ENCODE measurements at places on chromosomes 4 and X. TPM values are rescaled to one million over a fixed set of nuclear protein-coding genes. Genes with fewer than 3 reads are reported as not detected.
A peak's percentile ranks its signal among the peaks of the same experiment; 100 is the strongest.

The ZNF630 gene
- total RNA-seq = 5.8 TPM

The MAGEA2B gene
- not detected for total RNA-seq

The SSX2 gene
- not detected for total RNA-seq

DNA sequence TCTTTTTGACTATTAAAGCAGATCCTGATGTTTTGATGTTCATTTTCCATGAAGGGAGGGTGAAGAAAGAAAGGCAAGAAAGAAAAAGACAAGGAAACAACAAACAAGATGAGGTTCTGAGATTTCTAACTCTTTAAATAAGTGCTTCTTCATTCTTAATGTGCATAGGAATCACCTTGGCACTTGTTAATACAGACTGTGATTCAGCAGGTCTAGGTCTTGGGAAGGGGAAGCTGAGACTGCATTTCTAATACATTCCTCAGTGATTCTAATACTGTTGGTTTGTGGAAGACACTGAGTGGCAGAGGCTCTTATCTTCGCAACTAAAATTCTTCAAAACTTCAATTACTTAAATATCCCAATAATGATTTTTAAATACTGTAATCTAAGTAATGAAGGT is 95.2 kb upstream of the NAP1L5 start:
- H3K4me3 ChIP-seq = no peak overlapping the region
- no peak for DNase-seq
- H3K27me3 ChIP-seq = no peaks in the 10 kb centered on the region
- peaks cover 36% of the 10 kb centered on the region for H3K36me3 ChIP-seq
- H3K4me1 ChIP-seq = peaks cover 22% of the 10 kb centered on the region
- H3K27ac ChIP-seq = peak overlapping the region; percentile 94

The CCNQ gene
- total RNA-seq = 17.3 TPM

DNA sequence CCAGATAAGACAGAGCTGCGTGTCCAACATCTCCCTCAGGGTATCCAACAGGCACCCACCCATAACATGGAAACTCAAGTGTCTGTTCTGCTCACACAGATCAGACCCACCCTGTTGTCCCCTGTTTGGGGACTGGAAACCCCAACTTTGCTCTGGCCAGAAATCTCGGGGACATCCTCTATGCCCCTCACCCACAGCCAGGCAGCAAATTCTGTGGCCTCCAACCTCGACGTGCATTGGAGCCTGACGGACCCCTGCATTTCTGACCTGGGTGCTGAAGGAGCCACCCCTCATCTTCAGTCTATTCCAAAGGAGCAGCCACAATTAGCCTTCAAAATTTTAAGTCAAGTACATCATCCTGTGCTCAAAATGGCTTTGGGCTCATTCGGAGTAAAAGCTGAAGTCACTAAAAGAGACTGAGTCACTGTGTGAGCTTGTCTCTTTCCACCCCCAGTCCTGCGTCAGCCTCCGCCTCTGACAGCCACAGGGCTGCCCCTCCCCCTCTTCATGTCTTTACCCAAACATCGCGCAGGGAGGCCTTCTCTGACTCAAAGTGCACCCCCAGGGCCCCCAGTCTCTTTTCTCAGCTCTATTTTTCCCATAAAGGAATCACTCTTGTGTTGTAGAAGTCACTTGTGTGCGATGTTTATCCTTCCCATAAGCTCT is 24.4 kb upstream of the PDE6B start:
- DNase-seq = no peak
- H3K27ac ChIP-seq = no peak overlapping the region
- peaks cover 68% of the 10 kb centered on the region for H3K27me3 ChIP-seq
- no peak overlapping the region for H3K4me3 ChIP-seq
- H3K36me3 ChIP-seq = no peaks in the 10 kb centered on the region
- H3K4me1 ChIP-seq = no peaks in the 10 kb centered on the region

- no peak overlapping the region for H3K4me3 ChIP-seq
- H3K36me3 ChIP-seq = no peaks in the 10 kb centered on the region
- peak overlapping the region; percentile 70 for H3K27ac ChIP-seq
- H3K27me3 ChIP-seq = no peaks in the 10 kb centered on the region
- no peak for DNase-seq
Measured at GRCh38 chrX:112889400-112889799, 48.8 kb upstream of the AMOT start.

- H3K4me3 ChIP-seq = no peak overlapping the region
- H3K4me1 ChIP-seq = no peaks in the 10 kb centered on the region
- no peaks in the 10 kb centered on the region for H3K36me3 ChIP-seq
Measured at GRCh38 chr4:99710681-99711345, 53.2 kb upstream of the C4orf54 start.

- peaks cover 15% of the 10 kb centered on the region for H3K4me1 ChIP-seq
- no peak overlapping the region for H3K4me3 ChIP-seq
- H3K27ac ChIP-seq = no peak overlapping the region
- H3K36me3 ChIP-seq = peaks cover 11% of the 10 kb centered on the region
Measured at GRCh38 chrX:28752330-28752729, 165.1 kb downstream of the IL1RAPL1 start.

The ITIH6 gene
- not detected for total RNA-seq

- H3K4me1 ChIP-seq = no peaks in the 10 kb centered on the region
- H3K27ac ChIP-seq = no peak overlapping the region
- peaks cover 5% of the 10 kb centered on the region for H3K27me3 ChIP-seq
Measured at GRCh38 chr4:106951891-106952290, 84.2 kb downstream of the DKK2 start.

GRCh38 chr4:185859111-185859510 is 47.1 kb upstream of the SORBS2 start:
- no peak for DNase-seq
- peaks cover 10% of the 10 kb centered on the region for H3K4me1 ChIP-seq

GRCh38 chrX:102866981-102867656 is 70.0 kb upstream of the RAB40AL start:
- no peaks in the 10 kb centered on the region for H3K27me3 ChIP-seq
- H3K4me1 ChIP-seq = no peaks in the 10 kb centered on the region
- no peak overlapping the region for H3K27ac ChIP-seq

DNA sequence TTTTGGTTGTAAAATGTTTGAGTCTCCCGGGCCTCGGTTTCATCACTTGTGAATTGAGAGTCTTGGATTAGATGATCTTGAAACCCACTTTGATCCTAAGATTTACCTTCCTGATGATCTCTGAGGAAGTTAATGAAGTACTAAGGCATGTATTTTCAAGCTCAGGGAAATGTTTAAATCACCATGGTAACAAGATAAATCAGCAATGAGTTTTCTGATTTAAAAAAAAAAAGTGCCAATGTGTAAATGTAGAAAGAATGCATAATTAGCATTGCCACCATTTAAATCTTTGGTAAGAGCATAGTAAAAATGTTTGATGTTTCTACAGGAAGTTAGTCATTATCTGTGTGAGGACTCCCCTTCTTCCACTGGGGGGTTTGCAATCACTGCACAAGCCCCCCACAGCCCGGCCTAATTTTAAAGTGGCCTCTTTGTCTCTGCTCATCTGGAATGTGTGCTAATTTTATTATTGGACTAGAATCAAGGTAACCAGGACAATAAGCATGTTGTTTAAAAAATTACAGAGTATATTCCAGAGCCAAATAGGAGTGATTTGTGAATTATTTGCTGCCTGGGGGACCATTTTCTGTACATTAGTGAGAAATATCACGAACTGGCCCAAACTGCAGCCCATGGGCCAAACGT is 93.6 kb downstream of the SLC34A2 start:
- H3K27ac ChIP-seq = no peak overlapping the region
- no peaks in the 10 kb centered on the region for H3K27me3 ChIP-seq
- no peak overlapping the region for H3K4me3 ChIP-seq
- DNase-seq = no peak

The MAGEA11 gene
- not detected for total RNA-seq

GRCh38 chr4:6298035-6298434 is 28.4 kb downstream of the WFS1 start:
- H3K27me3 ChIP-seq = no peaks in the 10 kb centered on the region
- H3K36me3 ChIP-seq = peaks cover 35% of the 10 kb centered on the region
- no peak for DNase-seq
- no peaks in the 10 kb centered on the region for H3K4me1 ChIP-seq
- no peak overlapping the region for H3K27ac ChIP-seq

DNA sequence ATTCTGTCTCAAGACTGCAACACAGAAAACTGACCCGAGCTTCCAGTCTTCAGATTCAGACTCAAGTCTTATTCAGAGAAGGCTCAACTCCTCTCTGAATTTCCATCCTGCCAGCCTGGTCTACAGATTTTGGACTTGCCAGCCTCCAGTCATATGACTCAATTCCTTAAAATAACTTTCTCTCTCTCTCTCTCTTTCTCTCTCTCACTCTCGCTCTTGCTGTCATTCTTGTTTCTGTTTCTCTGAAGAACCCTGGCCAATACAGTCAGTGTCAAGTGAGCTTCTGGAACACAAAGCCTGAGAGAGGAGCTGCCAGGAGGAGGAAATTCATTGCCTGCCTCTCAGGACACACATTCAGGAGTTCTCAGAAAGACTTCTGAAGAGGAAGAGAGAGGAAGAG is 154.9 kb downstream of the PARM1 start:
- H3K4me3 ChIP-seq = no peak overlapping the region
- no peaks in the 10 kb centered on the region for H3K4me1 ChIP-seq
- DNase-seq = no peak
- no peak overlapping the region for H3K27ac ChIP-seq
- H3K36me3 ChIP-seq = peaks cover 6% of the 10 kb centered on the region

DNA sequence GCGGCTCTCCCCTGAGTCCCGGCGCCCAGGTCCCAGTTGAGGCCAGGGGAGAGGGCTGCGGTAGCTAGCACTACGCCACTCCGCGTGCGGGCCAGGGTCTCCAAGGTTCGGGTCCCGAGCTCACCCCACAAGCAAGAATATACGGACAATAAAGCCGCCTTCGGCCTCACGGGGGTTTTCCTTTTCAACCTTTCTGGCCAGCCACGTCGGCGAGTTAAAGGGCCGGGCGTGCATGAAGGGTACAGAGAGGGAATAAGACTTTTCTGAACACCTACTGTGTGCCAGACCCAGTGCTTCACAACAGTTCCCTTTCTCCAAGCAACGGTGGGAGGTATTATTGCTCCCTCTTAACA is 138.5 kb upstream of the ZIC3 start:
- peaks cover 2% of the 10 kb centered on the region for H3K4me1 ChIP-seq
- H3K36me3 ChIP-seq = no peaks in the 10 kb centered on the region
- peak overlapping the region; percentile 53 for H3K4me3 ChIP-seq
- DNase-seq = no peak

All from mesothelial cell of epicardium (in vitro differentiated cells).